ENCODE measurements at places on chromosomes 12 and 14. TPM values are rescaled to one million over a fixed set of nuclear protein-coding genes. Genes with fewer than 3 reads are reported as not detected.

Gene TPI1
- 271 TPM for total RNA-seq

Gene CSRP2
- 95.6 TPM for total RNA-seq

Gene SLC38A4
- 0.34 TPM for total RNA-seq

Gene LRRC23
- total RNA-seq: 3.9 TPM

Gene PLEK2
- total RNA-seq: 1.8 TPM

All from subcutaneous adipose tissue (tissue), 4 donors.